ENCODE measurements at places on chromosomes 13 and 19.

DNA sequence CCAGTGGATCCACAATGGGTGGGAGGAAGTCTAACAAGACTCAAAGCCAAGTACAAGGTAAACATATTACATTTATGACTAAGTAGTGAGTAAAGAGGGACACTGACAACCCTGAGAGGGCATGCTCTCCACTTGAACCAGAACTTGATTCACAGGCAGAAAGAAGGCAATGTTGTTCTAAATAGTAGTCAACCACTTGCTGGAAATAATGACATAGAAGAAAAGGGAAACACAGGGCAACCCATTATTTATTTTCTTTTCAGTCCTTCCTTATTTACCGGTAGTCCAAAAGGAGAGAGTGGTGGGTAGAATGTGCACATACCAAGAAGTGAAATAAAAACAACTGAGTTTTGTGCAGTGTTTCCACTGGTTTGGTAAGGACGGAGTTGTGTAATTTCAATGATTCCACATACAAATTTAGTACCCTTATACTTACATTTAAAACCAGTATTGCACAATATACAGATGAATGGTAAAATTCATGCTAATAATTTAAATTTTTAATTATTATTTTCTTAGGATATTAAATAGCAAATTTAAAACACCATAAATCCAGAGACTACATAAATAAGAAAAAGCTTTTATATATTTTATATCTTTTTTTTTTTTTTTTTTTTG lies 65.9 kb downstream of the ENOX1 start:
- no peak for DNase-seq

- DNase-seq: peak; percentile 15
Measured at GRCh38 chr19:33514885-33515551, 6.6 kb downstream of the PEPD start.

DNA sequence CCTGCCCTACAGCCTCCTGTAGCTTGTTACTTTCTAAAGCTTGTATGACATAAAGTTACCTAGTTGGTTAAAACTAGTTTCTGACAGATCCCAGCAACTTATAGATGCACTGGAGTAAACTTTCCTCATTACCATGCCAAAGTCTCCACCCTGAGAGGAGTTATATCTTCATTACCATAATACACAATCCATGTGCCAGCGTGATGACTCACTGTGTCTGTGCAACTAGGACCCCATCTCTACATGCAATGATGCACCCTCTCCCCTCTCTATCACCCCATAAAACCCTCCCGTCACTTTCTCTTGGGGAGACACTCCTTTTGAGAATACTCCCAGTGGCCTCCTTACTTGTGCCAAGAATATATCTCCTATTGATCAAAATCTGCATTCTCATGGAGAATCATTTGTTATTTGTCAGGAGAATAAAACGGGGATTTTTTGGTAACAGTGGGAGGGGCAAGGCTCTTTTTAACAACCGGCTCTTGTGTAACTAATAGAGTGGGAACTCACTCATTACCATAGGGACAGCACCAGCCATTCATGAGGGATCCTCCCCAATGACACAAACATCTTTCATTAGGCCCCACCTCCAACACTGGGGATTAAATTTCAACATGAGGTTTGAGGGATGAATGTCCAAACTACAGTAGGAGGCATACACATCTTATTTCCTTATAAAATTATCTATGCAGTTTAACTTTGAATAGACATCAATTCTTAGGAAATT lies 235.1 kb upstream of the ATXN8OS start:
- no peak for DNase-seq

GRCh38 chr13:81295177-81295576 lies 954.3 kb upstream of the SPRY2 start:
- no peak for DNase-seq

DNA sequence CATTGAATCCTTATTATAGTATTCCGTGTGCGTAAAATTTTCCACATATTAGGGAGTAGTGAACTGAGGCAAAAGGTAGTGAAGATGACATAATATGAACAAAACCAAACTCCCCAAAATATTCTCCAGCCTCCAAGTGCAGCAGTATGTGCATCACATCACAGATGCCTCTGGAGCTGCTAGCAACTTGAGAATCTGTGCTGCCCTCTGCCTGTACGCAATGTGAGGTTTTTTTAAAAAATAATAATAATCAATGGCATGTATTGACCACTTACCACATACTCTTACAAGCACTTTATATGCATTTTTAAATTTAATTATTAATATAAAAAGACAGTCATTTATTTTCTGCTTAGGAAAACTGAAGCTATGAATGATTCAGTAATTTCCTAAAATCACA lies 583.0 kb upstream of the SPRY2 start:
- no peak for DNase-seq

DNA sequence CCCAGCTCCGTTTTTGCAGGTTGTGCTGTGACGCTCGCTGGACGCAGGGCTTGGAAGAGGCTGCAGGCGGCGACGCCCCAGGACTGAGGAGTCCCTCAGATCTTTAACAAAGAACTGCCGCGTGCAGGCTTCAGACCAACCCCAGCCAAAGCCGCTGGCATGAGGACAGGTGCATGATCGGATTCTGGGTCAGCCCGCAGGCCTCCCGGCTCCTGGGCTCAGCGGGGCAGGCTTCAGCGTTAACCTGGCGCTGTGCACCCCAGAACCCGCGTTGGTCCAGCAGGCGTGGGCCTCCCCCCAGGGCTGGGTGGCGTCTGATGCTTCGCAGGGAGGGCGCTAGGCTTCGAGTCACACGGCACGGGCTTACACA lies 920 bp upstream of the TIMM13 start:
- peak; percentile 22 for DNase-seq

GRCh38 chr19:30073152-30074000 lies 131.3 kb downstream of the URI1 start:
- no peak for DNase-seq

DNA sequence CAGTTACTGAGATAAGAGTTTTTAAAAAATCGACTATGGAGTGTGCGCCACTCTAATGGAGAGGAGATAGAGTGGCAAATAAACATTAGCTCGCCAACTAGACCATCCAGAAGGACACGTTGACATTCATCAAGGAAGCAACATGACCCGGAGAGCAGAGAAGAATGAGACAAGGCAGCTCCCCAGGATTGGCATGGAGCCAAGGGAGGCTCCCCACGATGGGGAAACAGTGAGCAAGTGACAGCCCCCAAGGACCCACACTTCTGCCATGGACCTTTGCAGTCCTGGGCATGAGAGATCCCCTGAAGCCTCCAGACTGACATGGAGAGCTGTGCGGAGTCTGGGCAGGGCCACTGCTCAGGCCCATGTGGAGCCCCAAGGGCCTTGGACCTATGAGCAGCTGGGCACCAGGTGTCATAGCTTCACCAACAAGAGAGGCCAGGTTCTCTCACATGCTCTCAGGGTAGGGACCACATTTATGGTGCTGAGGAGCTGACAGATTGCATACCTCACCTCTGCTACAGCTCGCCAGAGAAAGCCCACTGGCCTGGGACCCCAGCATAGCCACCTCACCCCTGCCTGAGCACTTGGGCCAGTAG lies 6.7 kb downstream of the SIGLEC6 start:
- no peak for DNase-seq
